ENCODE measurements at places on chromosomes 3 and 15.

DNA sequence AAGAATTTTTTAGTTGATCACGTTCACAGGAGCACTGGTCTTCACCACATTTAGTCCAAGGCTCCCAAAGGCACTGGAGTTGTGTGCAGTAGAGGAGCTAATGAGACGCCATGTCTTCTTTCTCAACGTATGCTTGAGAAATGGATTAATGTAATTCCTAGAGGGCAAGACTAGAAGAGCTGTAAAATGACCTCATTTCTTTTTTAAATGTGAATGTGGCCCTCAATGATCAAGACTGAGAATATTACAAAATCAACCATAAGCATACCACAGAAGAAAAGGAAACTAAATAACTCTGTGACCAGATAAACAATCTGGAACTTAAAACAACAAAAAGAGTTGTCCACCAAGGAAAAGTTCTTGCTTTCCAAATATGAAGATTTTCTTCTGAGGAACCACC lies 112.1 kb upstream of the THBS1 start:
- no peak for DNase-seq

DNA sequence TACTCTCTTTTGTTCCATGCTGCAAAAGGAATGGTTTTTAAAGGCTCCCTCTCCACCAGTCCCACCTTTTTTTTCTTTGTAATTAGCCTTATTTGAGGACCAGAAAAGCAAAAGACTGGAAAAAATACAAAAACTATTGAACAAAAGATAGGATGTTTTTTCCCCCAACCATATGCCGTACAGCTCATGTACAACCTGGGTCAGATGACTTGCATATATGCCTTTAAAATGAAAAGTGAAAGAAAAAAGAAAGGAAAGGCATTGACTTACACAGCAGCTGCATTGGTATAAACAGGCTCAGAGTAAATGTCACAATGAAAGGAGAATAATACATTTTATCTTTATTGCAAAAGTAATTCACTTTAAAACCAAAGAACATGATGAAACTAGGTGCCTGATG lies 69.5 kb upstream of the CMC1 start:
- DNase-seq: no peak

DNA sequence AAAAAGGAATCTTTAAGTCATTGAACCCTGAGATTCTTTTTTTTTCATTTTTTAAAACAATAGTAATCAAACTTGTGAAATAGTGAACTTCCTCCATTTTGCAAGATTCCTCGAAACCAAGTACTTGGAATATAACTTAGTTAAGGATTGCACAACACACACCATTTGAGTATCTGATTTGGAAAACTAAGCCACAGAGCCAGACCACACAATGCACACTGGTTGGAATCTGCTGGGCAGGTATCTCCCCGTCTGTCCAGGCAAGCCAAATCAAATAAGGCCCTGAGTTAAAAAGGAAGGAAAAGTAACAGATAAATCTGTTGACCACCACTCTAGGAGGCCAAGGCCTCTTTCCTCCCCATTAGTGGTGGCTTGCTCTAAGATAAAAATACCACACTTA lies 177.5 kb upstream of the ICE2 start:
- no peak for DNase-seq

DNA sequence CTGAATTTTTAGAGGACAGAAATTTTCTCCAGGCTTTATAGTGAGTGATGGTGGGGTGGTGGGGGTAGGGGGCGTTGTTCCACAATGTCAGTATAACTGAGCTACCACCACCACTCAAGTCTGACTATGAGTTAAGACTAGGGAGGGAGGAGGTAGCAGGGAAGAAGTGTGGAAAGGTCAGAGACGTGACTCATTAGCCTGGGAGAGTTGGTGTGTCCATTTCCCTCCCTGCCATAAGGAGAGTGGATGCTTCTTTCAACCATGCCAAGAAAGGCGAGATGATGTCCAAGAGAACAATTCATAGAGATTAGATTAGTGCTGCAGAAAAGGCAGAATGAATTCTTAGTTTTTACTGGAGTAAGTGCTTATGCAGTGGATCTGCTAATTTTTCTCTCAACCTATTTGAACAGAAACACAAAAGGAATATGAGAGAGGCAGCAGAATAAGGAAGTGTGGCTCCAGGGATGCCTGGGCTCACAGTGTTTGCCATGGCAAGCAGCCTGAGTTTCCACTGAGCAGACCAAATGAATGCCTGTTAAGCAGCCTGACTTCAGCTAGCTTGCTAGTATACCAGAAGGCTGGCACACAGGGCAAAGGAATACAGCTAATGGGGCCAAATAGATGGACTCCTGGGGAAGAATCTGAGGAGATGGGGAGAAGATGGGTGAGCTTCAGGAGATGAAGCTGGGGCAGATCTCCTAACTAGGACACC lies 708.9 kb downstream of the NTRK3 start:
- DNase-seq: no peak

DNA sequence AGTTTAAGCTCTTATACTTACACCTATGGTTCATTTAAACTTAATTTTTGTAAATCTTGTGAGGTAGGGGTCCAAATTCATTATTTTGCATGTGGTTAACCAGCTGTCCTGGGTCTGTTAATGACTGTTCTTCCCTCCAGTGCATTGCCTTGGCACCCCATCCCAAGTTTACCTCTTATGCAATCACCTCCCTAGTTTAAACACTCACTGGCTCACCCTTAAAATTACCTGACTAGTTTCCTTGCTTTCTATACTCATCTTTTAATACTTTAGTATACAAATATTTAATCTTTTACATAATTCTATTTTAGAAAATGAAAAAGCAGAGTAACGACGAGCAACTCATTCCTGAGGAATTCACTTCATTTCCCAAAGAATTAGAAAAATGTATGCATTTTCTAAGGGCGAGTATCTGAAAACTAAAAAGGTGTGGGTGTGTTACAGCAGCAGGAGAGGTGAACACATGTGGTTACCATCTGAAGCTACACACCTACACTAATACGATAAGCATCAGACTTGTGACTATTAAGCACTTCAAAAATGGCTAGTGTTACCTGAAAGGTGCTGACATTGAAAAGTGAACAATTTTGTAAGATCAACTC lies 33.7 kb downstream of the TJP1 start:
- no peak for DNase-seq

- DNase-seq: no peak
These were observed 29.9 kb upstream of the GHSR start for GRCh38 chr3:172478116-172478515.

DNA sequence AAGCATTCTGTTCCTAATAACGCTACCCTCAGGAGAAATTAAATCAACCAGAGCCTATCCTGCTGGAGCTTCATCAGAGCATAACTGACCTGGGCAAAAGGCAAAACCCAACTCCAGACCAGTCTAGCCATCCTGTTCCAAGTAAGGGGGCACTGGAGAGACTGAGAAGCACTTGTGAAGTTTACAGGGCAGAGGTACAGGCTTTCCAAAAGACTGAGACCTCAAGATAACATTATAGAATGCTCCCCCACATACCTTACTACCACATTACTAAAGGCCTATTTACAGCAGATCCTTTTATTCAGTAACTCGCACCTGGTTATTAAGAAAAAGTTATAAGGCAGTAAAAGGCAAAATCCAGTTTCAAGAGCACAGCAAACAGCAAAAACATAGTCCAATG lies 35.5 kb downstream of the RFX7 start:
- no peak for DNase-seq

DNA sequence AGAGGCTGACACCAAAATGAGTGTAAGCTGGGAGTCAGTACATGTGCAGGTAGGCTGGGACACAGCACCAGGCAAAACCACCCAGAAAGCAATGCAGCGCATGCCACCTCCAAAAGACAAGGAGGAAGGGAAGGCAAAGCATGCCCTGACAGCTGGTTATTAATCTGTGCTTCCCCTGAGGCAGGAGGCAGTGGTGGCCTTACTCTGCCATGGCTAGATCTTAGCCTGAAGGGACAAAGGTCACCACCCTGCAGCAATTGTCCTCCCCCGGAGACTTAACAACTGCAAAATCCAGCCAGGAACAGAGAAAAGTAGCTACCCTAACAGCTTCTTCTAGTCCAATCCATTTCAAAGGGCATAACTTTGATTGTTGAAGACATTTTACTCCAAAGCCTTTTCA lies 73.7 kb downstream of the PLD1 start:
- DNase-seq: no peak

GRCh38 chr3:108089579-108089978 lies 1.3 kb downstream of the CD47 start:
- no peak for DNase-seq

GRCh38 chr3:111907151-111907550 lies 48.1 kb downstream of the PHLDB2 start:
- DNase-seq: no peak

DNA sequence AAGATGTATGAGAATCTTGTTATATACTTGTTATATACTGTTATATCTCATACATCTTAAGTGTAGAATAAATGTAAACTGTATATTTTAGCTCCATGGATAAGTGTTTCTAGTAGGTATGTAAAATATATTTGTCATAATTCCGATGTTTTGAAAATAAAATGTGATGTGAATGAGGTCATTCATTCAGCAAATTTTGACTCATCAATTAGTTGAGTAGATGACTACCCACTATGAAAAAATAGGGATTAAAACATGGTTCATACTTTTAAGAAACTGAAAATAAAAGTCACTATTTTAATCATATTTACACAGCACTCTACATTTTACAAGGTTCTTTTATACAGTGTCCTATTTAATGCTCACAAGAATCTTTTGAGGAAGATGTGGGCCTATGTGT lies 28.4 kb upstream of the CNTN3 start:
- DNase-seq: no peak

DNA sequence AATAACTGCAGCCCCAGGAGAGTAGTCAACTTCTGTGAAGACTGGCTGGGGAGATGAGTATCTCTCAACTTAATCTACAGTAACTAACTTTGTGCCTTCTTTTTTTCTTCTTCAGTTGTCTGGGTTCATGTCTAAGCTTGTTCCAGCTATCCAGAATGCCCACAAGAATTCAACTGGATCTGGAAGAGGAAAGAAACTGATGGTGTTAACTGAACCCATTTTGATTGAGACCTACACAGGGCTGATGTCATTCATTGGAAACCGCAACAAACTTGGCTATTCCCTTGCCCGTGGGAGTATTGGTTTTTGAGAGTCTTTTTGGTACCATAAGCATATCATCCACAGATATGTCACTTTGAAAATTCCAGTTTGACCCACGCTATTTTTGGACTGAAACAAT lies 148.7 kb downstream of the TPRG1 start:
- DNase-seq: no peak

DNA sequence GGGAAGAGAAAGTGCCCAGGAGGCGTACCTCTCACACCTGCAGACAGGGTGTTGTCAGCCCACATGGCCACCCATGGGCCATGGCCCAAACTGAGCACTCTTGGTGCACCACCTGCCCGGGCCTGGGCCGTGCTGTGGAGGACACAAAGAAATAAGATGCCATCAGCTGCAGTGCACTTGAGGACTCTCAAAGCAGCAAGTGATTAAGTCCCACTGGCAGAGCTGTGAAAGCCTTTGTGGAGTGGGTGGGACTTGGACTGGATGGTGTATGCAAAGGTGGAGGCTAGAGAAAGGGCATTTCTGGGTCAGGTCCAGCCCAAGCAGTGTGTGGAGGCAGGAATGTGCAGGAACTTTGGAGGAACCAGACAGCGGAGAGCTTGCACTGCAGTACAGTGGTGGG lies 122.3 kb downstream of the MEGF11 start:
- no peak for DNase-seq

DNA sequence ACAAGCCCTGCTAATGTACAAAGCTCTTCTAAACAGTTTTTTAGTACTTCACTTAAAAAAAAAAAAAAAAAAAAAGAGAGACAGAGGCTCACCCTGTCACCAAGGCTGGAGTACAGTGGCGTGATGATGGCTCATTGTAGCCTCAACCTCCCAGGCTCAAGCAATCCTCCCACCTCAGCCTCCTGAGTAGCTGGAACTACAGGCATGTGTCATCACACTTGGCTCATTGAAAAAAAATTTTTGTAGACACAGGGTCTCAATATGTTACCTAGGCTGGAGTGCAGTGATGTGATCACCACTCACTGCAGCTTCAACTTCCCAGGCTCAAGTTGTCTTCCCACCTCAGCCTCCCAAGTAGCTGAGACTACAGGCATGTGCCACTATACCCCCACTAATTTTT lies 47.6 kb upstream of the HEG1 start:
- DNase-seq: no peak

DNA sequence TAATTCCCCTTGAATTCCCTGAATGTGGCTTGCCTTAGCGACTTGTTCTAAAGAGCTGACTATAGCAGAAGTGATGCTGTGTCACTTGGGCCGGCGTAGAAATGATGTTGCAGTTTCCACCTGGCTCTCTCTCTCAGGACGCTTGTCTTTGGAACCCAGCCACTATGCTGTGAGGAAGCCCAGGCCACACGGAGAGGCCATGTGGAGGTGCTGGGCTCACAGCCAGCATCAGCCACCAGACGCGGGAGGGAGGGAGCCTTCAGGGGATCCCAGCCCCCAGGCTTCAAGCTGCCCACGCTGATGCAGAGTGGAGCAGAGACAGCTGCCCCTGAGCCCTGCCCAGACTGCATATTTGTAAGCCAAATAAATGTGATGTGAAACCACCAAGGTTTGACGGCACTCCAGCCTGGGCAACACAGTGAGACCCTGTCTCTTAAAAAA lies 18.6 kb downstream of the RNU5B-1 start:
- no peak for DNase-seq

DNA sequence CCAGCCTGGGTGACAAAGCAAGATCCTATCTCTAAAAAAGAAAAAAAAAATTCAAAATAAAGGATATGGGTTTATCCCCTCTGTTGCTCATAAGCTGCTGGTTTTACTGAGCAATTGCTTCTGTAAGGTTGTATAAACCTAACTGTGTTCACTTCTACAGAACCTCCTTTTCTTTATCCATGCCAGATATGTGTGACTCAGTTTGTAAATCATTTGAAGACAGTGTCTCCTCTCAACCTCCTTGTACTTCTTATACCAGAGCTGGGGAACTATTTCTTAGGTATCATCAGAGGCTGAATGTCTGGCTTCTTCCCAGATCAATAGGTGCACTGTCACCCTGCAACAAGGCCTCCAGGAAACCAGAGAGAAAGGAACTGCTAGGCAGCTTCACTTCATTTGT lies 273.8 kb downstream of the CD47 start:
- DNase-seq: no peak

- no peak for DNase-seq
These were observed at the start of gene LRRN1 for GRCh38 chr3:3799173-3800079. TSS of gene LRRN1 (plus strand) at chr3:3799431. CDS start at chr3:3844642, 45,211 bp downstream.

- DNase-seq: no peak
These were observed 190.9 kb upstream of the CFAP20DC start for GRCh38 chr3:59240666-59241255.

GRCh38 chr15:60255390-60255789 lies 142.4 kb downstream of the ANXA2 start:
- no peak for DNase-seq

DNA sequence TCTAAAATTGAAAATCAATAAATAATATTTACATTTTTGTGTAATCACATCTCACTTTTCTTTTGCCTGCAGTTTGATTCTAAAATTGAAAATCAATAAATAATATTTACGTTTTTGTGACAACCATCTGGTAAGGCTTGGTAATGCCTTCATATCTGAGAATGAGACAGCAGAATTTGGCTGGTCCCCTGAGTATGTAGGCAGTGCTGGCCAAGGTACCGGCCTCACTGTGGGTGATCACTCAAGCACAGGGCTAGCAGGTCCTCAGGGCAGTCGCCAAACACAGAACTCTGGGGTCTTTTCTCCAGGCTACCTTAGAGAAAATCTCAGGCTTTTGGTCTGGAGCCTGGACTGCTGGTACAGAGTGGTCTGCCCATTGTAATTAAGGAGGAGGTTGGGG lies 26.2 kb downstream of the RTP3 start:
- no peak for DNase-seq

- DNase-seq: no peak
These were observed 52.4 kb downstream of the PRKCI start for GRCh38 chr3:170274641-170275040.
